Activated CD8-positive, alpha-beta memory T cell treated with anti-CD3 and anti-CD28 coated beads for 4 hours (primary cell): ENCODE measurements at places on chromosomes 3 and 15.

DNA sequence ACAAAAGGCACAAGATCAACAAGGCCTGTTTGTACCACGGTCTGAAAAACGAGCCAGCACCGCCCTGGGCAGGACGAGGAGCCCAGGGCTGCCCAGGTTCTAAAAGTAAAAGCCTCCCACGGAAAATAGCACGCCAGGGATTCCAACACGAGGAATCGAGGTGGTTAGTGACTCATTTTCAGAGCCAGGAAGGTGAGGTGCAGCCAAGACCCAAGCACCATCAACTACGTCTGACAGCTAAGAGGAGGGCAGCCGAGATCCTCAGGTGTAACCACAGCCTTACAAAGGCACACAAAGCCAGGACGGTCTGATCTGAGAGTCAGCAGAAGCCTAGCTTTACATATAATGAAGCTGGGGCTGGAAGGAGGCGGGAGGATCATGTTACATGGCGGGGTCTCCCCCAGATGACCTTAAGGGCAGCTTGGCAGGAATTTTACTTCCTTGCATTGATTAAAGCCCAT is 52.5 kb downstream of the ATP10A start:
- DNase-seq: no peak

DNA sequence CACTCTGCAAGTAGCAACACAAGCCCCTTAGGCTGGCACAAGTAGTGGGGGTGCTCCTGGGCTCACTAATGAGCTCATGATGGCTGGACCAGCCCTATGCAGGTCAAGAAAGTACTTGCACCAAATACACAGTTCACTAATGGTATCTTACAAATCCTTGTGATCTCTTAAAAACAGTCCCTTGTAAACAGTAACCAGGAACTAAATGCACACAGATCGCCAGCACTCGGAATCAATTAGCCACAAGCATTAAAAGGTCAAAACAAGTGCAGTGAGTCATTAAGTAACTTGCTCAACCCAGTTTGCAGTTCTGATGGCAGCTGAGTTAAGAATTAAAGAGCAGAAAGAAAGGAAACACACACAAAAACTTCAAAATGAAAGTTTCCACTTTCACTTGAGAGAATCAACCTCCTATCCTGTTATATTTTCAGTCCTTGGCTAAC is 43.2 kb downstream of the ARHGEF3 start:
- DNase-seq: no peak

DNA sequence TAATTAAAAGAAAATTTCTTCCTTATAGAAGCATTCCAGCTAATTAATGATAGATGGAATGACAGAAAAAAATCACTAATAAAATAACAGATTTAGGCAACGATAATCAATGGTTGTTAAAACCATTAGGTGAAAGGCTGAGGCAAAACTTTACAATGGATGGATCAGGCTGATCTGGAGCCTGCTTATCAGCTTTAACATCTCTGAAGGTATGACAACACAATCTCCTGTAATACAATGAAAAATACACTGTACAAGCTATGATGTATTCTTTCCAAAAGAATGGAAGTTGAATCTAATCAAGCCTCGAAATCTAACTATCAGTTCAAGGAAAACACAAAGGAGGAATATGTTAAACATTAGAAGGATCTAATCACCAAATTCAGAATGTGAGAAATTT is 39.3 kb downstream of the EMC4 start:
- DNase-seq: no peak

DNA sequence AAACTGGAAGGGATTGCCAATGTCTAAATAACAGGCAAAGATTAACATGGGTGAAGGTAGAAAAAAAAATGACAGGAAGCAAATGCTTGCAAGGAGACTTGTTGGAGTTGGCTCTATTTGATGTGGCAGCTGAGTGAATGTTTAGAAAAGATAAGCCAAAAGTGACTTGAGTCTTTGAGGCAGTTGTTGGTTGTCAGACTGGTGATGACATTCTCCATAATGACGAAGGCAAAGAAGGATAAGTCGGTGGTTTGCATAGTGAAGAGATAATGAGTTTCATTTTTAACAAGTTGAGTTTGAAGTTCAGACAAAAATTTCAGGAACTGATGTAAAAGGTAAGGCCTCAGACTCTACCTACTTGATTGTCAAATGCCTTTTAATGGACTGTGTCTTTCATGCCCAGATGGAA is 704.1 kb upstream of the SGO1 start:
- DNase-seq: no peak

- DNase-seq: no peak
Observed at GRCh38 chr3:171809611-171809860, 747 bp downstream of the PLD1 start.

GRCh38 chr3:25785826-25786225 is 2.6 kb upstream of the NGLY1 start:
- DNase-seq: no peak

- no peak for DNase-seq
Observed at GRCh38 chr15:34892963-34893591, 76.5 kb downstream of the AQR start.

GRCh38 chr3:47098910-47099309 is 65.0 kb downstream of the SETD2 start:
- no peak for DNase-seq

GRCh38 chr15:43465100-43465499 is 27.9 kb downstream of the TP53BP1 start:
- DNase-seq: no peak

GRCh38 chr3:54121414-54122323 is 683 bp upstream of the CACNA2D3 start:
- DNase-seq: no peak

GRCh38 chr3:119219069-119219468 is 21.6 kb downstream of the B4GALT4 start:
- no peak for DNase-seq

- DNase-seq: no peak
Observed at GRCh38 chr3:152817400-152817799, 17.5 kb upstream of the P2RY1 start.

DNA sequence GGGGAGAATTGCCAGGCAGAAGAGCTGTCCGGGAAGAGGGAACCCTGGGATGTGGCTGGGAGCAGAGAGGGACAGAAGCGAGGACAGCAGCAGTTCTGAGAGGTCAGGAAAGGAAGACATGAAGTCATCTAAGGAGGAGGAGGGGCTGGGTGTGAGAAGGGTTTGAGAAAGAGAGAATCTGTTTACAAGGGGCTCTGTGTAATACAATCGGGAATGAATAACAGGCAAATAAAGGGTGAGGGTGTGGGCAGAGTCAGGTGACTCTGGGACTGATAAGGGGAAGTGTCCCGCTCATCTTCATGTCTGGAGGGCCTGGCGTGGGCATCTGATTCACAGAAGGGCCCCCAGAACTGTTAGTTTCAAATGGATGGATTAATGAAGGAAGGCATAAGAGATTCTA is 191.3 kb downstream of the XXYLT1 start:
- no peak for DNase-seq

DNA sequence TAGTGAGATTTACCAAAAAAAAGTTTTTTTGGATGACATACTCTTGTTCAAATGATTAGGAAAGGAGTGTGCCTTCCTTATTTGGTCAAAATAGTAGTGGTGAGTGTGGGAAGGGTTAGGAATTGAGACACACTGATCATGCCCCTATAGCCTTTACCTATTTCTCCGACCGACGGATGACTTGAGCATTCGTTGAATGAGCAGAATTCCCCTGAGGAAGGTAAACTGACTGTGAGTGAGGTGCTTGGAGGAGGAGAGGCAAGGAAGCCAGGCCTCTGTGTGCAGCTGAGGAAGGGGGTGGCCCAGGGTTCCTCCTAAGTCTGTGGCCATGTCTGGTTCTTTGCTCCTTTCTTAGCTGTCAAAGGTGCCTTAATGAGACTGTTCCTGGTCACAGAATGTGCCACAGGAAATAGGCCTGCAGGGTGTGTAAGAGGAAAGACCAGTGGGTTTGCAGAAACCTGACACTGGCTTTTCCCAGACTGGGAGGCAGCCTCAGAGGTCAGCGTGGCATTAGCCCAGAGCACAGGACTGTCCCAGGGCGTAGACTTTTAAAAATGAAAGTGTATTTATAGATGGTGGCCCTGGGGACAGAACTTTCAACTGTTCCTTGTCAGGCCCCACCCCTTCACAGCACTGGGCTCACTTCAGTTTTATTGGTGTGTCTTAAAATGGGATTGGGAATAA is 307.7 kb upstream of the C2CD4B start:
- no peak for DNase-seq

GRCh38 chr15:66724732-66725463 is 22.9 kb downstream of the SMAD6 start:
- no peak for DNase-seq

GRCh38 chr3:98692787-98693473 is 70.2 kb upstream of the ST3GAL6 start:
- DNase-seq: no peak

- no peak for DNase-seq
Observed at GRCh38 chr15:64693134-64693533, 82.3 kb downstream of the RBPMS2 start.

GRCh38 chr15:70580958-70581357 is 182.4 kb downstream of the UACA start:
- no peak for DNase-seq

DNA sequence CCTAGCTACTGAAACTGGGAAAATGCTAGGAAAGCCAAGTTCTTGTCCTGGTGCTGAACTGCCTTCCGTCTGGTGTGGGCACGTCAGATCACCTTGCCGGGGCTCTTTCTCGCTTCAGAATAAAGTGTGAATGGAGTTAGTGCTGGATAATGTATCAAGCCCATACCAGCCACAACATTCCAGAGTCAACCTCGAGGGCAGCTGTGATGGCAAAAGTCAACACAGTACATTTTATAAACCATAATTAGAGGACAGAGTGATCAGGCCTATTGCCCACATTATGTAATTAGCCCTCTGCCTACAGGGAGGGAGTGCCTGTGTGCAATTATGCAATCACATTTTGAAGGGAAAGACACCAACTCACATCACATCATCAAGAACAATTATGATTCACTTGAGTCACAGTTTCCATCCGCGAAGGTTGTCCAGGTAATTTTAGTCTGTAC is 165.2 kb downstream of the RORA start:
- no peak for DNase-seq

DNA sequence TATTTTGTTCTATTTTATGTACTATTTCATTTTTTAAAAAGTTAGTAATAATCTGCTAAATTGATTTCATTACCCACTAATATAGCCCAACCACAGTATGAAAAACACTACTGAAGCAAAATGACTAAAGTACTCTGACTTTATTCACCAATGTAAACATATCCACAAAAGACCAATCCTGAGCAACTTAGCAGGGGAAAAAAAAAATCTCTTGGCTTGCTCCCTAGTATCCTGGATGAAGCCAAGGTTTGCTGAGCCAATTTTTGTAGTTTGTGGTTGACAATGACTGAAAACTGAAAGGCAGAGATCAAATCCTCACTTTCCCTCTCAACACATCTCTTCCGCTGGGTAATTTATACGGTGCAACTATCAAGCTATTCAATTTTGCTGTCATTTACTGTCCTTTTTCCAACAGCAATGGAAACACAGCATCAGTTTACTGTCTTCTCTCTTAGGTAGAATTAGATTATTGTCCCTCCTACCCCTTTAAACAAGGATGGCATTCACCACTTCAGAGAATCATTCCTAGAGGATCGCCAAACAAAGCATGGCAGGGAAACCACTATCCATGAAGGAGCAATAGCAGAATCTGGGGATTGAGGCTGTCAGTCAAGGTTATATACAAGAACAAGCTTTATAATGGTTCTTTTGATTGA is 149.7 kb downstream of the THRB start:
- no peak for DNase-seq

DNA sequence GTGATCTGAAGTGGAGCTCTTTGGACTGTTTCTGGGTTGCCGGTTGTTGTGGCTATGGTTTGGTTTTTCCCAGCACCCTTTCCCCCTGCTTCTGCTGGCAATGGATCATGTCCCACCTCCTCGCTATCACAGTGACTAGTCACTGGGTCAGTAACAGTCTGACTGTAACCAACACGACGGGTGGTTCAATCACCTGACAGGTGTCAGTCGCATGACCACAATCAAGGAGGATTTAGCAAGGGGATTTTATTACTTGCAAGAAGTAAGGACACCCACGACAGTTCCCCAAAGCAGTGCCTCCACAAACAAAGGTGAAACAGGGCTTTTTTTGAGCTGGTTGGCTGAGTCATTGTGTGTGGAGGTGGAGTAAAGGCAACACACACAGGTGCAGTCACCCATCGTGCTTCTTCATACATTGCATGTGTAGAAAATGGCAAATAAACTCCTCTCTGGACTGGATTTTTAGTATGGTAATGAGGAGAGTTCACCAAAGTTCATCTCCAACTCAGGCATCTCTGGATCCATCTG is 58.8 kb upstream of the FAM3D start:
- DNase-seq: no peak

GRCh38 chr15:69766156-69766555 is 313.5 kb downstream of the RPLP1 start:
- no peak for DNase-seq

GRCh38 chr15:66099950-66100671 is 153.4 kb downstream of the MEGF11 start:
- no peak for DNase-seq

DNA sequence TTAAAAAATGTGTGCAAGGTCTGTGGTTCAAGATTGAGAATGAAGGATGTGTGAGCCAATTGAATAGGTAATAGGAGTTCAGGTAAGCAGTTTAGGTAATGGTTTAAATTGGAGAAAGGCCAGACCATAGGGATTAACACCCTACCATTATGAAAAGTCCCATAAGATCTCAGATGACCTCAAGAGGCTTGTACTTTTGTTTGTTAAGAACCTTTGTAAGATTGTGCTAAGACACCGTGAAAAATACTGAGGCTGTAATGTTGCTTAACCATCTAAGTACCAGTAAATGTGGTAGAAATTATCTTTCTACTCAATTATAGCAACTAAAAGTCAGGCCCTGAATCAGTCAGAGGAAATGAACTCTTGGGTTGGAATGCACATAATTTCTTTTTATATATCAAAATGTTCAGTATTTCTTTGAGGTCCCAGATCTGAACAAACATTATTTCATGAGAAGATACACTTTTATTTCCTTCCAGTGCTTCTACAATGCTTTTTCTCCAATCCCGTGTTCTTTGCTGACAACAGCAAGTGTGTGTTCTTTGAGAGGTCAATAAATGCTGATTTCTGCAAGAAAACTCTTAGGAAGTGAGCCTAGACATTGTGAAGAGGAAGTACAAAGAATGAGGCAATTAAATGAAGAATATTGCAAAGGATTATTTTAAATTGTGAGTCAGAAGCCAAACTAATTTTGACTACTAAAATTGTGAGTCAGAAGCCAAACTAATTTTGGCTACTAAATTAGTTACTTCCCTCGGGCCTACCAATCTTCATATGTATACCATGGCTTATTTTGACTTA is 66.4 kb downstream of the TCF12 start:
- no peak for DNase-seq

- no peak for DNase-seq
Observed at GRCh38 chr3:150222691-150223489, 185.2 kb upstream of the TSC22D2 start.

- DNase-seq: no peak
Observed at GRCh38 chr3:75332794-75333193, 331.3 kb upstream of the FRG2C start.

DNA sequence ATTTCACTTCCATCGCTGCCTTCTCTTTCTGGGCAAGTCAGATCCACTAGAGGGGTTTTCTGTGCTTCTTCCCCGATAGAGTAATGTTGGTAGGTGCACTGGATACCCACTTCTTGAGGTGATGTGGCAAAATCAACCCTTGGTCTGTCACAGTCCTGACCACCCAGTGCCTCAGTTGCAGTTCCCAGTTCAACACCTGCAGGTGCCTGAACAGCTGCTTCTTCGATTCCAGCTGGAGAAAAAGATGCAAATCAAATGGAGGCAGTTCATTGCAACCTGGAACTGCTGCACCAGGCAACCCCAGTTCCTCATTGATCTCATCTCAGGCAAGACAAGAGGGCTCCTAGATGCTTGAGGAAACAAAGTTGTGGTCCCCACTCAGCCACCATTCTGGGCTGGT is 186.6 kb downstream of the UBE2E2 start:
- no peak for DNase-seq
